ENCODE measurements at places on chromosomes 1 and 21.

DNA sequence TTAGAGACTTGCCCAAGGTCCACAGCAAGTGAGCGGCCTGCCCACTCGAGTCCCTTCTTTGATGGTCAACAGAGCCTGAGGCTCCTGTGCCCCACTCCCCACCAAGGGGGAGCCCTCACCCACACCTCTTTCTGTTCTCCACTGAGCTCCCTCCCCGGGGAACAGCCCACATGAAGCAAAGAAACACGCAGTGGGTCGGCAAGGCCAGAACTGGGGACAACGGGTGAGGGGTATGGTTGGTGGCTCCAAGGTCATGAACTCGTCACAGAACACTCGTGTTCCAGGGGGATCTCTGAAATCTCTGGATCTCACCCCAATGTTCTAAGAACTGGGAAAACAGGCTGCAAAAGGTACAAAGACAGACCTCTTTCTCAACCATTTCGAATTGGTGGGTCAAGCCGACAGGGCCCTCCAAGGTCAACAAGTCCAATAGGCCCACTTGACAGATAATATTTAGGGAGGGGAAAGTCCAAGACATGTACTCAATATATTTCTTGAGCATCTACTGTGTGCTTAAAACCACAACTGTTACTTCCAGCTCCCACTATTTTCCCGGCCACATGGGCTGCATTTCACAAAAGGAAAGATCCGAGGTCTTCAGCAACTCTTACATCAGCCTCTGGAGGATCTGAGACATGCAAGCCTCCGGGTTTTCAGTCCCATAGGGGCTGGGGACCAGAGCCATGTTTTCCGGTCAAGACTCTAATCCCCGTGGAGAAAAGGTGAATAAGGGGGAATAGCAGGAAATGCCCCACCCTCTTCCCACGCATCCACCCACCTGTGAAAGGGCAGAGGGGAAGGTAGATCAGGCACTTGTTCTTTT, 1.1 kb upstream of the RAP1GAP start:
- DNase-seq: no peak

DNA sequence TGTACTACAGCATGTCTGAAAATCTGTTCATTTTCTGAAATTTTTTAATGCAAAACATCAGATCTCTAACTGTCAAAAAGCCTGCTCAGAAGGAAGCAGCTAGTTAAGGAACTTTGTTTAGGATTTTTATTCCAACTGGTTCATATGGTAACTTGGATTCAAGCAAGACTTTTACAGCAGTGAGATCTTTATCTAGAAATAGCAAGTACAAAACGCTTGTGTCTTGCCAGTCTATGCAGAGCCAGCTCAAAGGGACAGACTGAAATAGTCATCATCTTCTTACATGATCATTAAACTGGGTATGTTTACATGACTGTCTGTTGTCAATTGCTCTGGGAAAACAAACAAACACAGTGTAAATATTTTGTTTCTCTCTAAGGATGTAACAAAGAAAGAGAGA, 37.6 kb downstream of the DDAH1 start:
- DNase-seq: no peak

- no peak for DNase-seq
These were observed 9.5 kb upstream of the MYOM3 start for GRCh38 chr1:24121406-24121805.

DNA sequence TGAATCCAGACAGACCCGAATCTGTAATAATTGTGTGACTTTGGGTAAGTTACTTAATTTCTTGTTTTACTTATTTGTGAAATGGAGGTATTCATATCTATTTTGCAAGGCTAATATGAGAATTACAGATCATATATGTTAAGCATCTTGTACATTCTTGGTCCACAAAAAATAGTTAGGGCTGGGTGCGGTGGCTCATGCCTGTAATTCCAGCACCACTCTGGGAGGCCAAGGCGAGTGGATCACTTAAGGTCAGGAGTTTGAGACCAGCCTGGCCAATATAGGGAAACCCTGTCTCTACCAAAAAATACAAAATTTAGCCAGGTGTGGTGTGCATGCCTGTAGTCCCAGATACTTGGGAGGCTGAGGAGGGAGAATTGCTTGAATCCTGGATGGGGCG, 22.9 kb upstream of the KCNA3 start:
- DNase-seq: no peak

GRCh38 chr1:7953850-7954609, 7.5 kb upstream of the PARK7 start:
- peak; percentile 85 for DNase-seq

GRCh38 chr1:2111674-2112035, 61.4 kb downstream of the PRKCZ start:
- no peak for DNase-seq

DNA sequence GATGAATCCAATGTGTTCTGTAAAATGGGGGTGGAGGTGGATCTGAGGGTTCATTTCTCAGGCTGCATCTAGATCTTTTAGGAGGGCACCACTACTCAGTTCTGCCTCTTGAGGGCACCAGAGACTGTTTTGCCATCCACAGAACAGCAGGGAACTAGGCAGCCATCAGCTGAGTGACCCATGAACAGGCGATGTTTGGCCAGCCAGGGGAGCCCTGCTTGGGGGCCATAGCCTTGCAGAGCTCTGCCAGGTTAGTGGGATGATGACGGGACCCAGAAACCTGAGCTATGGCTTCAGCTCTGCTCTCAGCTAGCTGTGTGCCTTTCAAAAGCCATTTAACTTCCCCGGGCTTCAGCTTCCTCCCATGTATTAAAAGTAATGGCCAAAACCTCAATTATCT, 13.4 kb upstream of the NOS1AP start:
- DNase-seq: peak; percentile 30

GRCh38 chr1:46619656-46620258, 3.1 kb upstream of the MOB3C start:
- no peak for DNase-seq

Data from stimulated activated CD4-positive, alpha-beta T cell treated with anti-CD3 and anti-CD28 coated beads, Interleukin-1b, Interleukin-23, amount 100 ng/mL, for 48 hours (primary cell).